Common myeloid progenitor, CD34-positive (primary cell): ENCODE measurements at places on chromosomes 12 and 14.
A peak's percentile ranks its signal among the peaks of the same experiment; 100 is the strongest.

DNA sequence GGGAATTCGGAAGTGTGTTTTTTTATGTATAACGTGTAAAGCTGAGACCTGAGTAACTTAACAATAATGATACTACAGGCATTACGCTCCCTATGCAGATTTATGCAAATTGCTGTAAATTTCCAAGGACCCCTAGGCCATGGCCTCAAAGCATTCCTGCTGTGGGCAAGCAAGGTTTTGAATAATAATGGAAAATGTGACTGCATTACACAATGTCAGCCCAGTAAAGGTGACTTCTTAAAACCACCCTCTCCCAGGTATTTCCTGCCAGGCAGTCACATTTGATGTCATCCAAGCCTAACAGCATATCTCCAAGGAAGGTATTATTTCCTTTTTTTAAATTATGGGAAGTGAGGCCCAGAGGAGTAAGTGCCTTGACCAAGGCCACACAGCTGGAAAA is 621.0 kb downstream of the BCL11B start:
- DNase-seq, result no peak

DNA sequence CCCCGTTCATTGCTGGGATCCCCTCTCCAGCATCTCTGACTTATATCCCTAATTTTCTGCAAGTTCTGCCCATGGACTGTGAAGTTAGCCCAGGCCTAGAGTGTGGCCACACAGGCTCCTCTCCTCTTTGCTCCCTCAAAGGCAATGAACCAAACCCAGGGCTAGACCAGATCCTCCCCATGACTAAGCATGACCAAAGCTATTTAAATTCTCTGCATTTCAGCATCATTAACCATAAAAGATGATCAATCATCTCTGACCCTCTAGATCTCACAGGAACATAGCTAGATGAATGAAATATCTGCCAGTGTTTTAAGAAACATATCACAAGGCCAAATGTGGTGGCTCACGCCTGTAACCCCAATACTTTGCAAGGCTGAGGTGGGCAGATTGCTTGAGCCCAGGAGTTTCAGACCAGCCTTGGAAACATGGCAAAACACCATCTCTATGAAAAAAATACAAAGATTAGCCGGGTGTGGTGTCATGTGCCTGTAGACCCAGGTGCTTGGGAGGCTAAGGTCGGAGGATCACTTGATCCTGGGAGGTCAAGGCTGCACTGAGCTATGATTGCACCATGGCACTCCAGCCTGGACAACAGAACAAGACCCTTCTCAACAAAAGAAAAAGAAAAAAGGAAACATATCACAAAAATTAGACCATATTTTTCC is 2.2 kb upstream of the KRT3 start:
- DNase-seq, result no peak

DNA sequence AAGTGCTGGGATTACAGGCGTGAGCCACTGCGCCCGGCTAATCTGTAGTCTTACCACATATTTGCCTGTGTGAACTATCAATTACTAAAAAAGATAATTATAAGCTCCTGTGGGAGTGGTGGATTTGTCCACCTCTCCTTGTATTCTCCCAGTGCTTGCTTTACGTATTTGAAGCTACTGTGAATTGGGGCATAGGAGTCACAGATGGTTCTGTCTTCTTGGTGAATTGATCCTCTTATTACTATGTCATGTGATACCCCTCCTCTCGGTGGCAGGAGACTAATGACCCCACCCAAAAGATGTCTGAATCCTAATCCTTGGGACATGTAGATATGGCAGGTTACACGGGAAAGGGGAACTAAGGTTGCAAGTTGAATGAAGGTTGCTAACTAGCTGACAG is 11.8 kb downstream of the GPR132 start:
- DNase-seq, result no peak

DNA sequence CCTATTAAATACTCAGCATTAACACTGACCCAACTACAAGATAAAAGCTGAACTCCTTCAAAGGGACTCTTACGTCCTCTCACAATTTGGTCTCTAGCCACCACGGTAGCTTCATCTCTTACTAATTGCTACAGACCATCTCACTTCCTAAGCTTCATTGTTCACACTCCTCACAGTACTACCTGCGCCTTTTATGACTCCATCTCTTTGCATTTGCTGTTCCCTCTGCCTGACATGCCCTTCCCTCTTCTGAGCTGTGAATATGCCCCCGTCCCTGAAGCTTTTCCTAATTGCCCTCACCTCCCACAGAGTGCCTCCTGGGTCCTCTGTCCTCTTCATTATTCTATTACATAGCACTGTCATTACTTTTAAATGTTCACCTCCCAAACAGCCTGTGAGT is 2.5 kb downstream of the EEA1 start:
- no peak for DNase-seq

GRCh38 chr14:22837750-22838538 is 1.6 kb downstream of the MMP14 start:
- DNase-seq, result no peak

DNA sequence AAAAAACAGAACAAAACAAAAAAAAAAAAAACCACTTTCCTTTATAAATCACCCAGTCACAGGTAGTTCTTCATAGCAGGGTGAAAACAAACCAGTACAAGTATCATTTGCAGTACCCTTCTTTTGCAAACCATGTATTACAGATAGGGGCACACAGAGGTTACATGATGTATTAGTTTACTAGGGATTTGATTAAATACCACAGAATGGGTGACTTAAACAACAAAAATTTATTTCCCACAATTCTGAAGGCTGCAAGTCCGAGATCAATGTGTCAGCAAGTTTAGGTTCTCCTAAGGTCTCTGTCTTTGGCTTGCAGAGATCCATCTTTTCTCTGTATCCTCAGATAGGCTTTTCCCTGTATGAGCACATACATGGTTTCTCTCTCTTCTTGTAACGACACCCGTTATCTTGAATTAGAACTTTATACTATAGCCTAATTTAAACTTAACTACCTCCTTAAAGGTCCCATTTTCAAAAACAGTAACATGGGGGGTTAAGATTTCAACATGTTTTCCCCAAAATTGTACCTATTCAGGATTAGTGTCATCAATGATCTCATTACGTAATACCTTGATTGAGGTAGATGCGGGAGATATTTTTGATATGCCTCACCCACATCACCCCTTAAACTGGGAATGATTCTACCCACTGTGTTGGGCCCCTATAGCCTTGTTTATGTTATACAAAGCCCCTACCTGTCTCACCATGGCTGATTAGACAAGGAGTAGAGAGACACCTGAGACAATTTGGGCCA is 3.5 kb upstream of the CEP128 start:
- DNase-seq, result no peak

DNA sequence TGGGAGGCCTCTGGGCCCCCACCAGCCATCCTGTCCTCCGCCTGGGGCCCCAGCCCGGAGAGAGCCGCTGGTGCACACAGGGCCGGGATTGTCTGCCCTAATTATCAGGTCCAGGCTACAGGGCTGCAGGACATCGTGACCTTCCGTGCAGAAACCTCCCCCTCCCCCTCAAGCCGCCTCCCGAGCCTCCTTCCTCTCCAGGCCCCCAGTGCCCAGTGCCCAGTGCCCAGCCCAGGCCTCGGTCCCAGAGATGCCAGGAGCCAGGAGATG is 729 bp upstream of the GAPDH start:
- no peak for DNase-seq

GRCh38 chr14:94748667-94749347 is 21.1 kb downstream of the GSC start:
- DNase-seq, result peak; percentile 63

- DNase-seq, result no peak
These were observed 788 bp upstream of the NGDN start for GRCh38 chr14:23468704-23469126.

DNA sequence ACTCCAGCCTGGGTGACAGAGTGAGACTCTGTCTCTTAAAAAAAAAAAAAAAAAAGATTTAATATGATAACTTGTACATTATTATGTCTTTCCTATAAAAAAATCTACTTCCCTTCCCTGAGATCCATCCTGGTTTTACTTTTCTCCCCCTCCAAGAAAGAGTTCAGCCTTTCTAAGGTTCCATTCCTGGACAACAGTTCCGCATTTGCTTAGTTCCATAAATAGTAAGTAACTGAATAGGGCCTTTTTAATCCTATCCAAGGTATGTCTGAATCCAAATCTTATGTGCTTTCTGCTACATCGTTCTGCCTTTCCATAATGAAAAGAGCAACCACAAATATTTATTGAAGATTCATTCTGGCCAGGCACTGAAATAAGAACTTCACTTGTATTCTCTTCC is 187.8 kb downstream of the DACT1 start:
- DNase-seq, result no peak

- DNase-seq, result peak; percentile 44
These were observed 172.7 kb downstream of the ANO6 start for GRCh38 chr12:45388545-45388944.

GRCh38 chr14:76232800-76233199 is 81.1 kb downstream of the GPATCH2L start:
- DNase-seq, result no peak

GRCh38 chr12:116708826-116709756 is 28.8 kb downstream of the SPRING1 start:
- DNase-seq, result peak; percentile 72

DNA sequence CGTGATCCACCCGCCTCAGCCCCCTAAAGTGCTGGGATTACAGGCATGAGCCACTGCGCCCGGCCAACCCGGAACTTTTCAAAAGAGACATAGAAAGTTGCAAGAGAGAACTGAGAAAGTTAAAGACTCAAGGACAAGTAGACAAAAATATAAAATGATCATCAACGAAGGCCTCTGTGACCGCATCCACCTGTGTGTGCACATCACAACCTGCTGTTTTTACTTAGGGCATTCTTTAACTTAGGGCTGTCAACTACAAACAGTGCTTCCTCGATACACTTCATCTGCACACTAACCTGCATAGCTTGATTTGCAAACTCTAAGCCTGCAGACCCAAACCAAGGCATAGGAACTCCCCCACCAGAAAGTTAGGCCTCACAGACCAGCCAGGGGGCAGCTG is 14.8 kb downstream of the P2RX2 start:
- DNase-seq, result no peak

- peak; percentile 59 for DNase-seq
These were observed 1030.4 kb downstream of the TMEM121 start for GRCh38 chr14:106556665-106557289.

DNA sequence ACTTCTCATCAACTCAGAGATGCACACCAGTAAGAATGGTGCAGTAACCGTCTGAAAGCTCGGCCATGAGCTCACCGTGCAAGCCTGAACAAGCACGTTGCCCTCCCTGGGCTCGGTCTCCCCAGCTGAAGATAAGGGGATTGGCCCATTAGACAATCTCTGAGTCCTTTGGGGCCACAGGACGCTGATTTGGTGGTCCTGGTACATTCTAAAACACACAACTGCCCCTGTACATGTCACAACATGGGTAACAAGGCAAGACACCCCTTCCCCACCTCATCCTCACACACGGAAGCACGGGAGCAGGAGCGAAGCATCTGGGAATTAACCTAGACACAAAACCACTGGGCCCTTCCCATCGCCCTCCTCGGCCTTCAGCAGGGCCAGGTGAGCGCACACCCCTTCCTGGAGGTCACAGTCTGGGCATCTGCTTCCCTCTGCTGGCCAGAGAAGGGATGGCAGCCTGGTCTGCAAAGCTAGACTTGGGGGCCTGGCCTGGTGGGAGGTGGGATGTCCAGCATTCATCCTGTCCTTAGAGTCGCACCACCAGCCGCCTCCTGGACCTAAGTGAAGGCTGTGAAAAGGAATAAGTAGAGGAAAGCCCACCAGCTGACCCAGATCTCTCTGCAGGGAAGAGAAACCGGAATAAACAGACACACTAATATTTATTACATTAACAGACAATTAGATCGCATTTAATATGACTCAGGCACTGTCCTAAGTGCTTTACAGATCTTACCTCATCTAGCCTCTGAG is 18.9 kb upstream of the SMUG1 start:
- DNase-seq, result peak; percentile 71

DNA sequence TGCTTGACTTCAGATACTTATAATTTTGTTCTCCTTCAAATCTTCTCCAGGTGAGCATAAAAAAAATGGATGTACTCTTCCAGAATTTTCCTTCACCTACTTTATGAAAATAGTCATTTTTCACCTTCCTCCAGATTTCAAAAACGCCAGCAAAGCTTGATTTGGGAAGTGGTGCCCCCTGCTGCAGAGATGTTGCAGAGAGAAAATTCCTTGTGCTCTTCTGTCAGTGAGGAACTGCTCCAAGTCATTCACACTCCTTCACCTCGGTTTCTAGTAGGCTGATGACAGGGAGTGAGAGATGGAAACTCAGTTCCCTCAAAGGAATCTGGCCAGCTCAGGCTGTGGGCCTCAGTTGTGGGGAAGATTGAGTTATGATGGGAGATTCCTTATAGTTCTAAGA is 24.2 kb upstream of the RNASE3 start:
- DNase-seq, result peak; percentile 35

DNA sequence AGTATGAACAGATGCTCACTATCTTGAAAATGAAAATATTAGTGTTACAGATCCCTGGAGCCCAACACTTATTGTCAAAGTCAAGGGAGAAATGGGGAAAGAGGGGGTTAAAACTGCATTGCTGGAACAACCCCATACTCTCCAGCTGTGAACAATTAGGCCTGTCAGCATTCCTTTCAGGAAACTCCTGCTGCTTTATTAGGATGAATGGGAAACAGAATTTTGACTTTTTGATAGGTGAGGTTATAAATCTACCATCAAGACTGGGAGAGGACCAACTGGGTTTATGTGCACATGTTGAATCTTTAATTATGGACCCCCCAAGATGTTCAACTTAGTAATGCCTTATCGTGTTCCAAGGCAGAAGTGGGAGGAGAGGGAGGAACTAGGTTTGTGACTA is 85.0 kb downstream of the TMTC1 start:
- DNase-seq, result no peak

GRCh38 chr12:126069549-126070165 is 1004.4 kb downstream of the AACS start:
- DNase-seq, result peak; percentile 75

GRCh38 chr12:24752763-24753462 is 196.0 kb downstream of the BCAT1 start:
- no peak for DNase-seq

DNA sequence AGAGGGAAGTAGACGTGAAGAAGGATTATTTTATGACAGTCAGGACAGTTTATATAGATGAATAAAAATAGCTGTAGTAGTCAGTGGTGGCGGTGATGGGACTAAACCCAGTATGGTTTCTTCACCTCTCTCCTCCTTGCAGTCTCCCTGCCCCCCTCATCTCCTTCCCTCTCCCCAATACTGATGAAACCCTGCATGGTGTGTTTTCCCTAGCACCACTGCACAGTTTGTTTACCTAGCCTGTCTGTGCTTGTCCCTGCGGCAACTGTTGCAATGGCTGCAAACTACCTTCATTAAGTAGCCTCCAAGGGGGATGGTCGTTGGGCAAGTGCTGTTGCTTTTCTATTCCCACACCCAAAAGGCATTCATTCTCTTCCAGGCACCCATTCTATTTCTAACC is 14.7 kb downstream of the PCBP2 start:
- no peak for DNase-seq
